ENCODE measurements at places on chromosomes 7 and 10. TPM values are rescaled to one million over a fixed set of nuclear protein-coding genes. Genes with fewer than 3 reads are reported as not detected.

DNA sequence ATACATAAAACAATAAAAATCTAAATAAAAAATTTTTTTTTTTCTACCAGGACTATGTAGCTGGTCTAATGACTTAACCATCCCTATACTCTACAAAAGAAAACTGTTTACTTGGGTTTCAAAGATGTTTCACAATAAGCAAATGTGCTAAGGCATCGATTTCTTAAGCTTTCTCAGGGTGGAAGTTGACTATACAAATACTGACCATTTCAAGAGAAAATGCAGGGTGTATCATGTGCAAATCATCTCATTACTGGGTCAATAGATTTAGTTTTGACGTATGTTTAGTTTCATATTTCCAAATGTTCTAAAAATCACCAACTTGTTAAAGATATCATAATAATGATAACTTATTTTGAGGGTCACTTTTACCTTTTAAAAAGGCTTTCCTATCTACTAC, 7.5 kb downstream of the NRP1 start:
- no peak for DNase-seq

GRCh38 chr7:142919656-142920055, 13.9 kb downstream of the TRPV5 start:
- DNase-seq, result no peak

GRCh38 chr10:11787846-11788245, 35.3 kb upstream of the PROSER2 start:
- no peak for DNase-seq

GRCh38 chr7:163298-163695, 29.1 kb upstream of the FAM20C start:
- no peak for DNase-seq

DNA sequence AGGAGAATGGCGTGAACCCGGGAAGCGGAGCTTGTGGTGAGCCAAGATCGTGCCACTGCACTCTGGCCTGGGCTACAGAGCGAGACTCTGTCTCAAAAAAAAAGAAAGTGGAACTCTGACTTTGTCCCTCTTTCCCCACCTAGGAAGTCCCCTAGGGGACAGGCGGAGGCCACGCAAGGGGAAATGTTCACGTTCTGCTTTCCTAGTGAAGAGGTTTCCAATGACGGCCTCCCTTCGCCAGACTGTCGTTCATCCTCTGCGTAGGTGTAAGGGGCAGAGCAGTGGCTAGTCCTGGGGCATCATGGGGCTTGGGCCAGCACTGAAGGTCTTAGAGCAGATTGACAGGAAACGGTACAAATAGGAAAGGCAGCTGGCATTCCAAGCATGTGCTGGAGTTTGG, 30.6 kb downstream of the SUFU start:
- DNase-seq, result no peak

The OR2A5 gene
- not detected for polyA plus RNA-seq

The NUB1 gene
- polyA plus RNA-seq, result 22.2 TPM
